ENCODE measurements at places on chromosomes 12 and 14. TPM values are rescaled to one million over a fixed set of nuclear protein-coding genes. Genes with fewer than 3 reads are reported as not detected.

SDS gene
- not detected for total RNA-seq

KLRK1 gene
- 0.19 TPM for total RNA-seq

SERPINA9 gene
- not detected for total RNA-seq

LRR1 gene
- 29.6 TPM for total RNA-seq

ST8SIA1 gene
- total RNA-seq = 2.5 TPM

ENDOU gene
- total RNA-seq = 0.16 TPM

DNA sequence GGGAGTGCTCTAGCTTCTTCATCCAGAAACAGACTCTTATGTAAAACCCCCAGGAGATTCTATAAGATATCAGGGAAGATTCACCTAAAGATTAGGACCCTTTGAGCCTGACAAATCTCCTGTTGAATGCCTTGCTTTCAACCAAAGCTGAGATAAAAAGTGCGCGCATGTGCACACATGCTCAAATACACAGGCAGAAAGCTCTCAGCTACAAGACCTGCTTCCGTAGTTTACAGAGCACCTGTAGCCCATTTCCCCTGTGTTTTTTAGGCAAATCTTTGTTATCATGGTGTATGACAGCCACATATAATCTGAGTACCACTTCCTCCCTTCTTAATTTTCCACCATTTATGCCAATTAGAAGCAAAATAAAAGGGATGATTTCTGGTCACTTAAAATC lies 866.9 kb downstream of the NRXN3 start:
- ATAC-seq = no peak

DNA sequence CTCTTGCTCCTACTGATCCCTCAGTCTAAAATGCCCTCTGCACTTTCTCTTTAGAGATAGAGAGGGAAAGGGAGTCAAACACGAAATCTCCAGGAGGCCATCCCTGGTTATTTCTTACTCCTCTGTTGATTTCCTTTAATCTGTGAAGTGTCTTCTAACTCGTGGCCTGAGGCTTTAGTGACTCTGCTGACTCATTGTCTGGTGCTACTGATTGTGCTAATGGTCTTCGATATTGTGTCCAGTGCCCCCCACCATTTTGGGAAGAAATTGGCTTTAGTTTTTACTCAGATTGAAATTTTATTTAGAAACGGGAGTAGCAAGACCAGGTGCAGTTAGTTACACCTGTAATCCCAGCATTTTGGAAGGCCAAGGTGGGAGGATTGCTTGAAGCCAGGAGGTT lies 839 bp downstream of the CLEC9A start:
- no peak for ATAC-seq

DNA sequence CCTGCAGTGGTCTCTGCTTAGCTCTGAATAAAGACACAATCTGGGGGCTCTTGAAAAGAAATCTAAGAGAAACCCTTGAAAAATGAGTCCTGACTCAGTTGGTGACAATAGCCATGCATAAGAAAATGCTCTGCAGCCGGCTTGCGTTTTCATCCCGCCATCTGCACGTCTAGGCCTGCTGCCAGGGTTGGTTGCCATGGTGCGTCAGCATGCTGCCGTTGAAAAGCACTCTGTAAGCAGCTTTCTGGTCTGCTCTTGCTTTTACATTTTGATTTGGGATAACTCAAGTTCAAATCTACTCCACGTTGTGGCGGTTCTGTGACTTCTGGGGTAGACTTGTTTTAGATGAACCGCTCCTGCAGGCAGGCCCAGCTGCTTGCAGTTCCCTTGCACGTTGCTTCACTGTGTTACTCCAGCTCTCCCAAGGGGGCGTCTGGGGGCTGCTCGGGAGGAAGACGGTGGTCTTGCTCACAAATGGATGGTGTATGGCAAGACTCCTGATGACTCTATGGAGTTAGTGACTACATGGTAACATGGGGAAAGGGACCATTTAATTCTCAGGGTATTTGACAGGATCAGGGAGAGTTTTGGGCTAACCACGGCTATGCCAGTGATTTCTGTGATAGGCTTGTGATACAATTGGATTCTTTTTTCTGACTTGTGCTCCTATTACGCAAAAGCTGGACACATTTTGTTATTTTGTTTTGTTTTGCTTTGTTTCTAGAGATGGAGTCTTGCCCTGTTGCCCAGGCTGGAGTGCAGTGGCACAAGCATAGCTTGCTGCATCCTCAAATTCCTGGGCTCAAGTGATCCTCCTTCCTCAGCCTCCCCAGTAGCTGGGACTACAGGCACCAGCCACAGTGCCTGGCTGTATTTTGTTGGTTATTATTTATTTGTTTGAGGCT lies 15.8 kb downstream of the WNT5B start:
- no peak for ATAC-seq

DNA sequence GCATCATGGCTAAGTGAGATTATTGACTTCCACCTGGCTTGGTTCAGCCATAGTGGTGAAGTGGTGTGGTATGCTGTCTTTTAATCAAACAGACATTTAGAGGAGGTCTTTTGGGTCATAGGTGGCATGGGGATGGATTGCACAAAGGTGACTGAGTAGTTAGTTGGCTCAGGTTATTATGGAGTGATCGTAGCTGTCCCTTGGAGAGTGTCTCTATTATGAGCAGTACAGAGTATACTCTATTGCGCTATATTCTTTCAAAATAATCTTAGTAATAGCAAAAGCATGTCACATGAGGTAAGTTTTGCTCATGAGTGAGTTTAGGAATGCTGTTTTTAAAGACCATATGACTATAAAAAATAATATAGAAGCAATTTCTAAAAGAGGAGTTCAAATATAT lies 60.4 kb downstream of the RASSF8 start:
- no peak for ATAC-seq

GRCh38 chr12:102344691-102345090 lies 135.7 kb downstream of the IGF1 start:
- ATAC-seq = no peak

GRCh38 chr12:13036881-13037280 lies 7.3 kb upstream of the FAM234B start:
- ATAC-seq = no peak

DNA sequence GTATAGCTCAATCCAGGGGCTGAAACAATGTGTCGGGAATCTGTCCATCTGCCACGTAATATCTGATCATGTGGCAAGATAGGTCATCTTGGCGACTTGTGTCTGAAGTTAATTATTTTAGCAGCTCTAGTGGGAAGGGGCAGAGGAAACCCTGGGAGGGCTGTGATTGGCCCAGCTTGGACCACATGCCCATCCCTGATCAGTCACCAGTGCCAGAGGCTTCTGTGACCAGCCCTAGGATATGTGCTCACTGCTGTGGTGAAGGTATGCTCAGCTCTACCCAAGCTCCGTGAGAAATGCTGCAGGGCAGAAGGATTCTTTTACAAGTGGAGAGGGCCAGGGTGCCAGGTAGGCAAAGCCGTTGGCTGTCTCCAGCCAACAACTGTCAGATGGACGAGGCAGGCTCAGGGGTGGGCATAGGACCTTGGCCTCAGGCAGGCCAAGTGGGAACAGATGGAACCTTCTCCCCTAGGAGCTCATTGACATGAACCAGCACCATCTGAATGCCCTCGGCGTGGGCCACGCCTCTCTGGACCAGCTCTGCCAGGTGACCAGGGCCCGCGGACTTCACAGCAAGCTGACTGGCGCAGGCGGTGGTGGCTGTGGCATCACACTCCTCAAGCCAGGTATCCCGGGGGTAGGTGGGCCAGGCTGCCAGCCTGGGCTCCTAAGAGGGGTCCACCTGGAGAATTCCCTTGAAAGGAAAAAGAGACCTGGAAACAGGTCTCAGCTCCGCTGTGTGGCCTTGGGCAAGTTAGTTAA lies 21.1 kb downstream of the MVK start:
- ATAC-seq = no peak

DNA sequence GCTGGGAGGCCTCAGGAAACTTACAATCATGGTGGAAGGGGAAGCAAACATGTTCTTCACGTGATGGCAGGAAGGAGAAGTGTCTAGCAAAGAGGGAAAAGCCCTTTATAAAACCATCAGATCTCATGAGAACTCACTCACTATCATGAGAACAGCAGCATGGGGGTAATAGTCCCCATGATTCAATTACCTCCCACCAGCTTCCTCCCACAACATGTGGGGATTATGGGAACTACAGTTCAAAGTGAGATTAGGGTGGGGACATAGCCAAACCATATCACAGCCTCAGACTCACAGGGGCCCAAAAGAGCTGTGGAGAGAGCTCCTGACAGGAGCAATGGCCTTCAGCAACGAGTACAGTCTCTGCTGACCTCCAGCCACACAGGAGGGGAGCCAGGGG lies 151.4 kb downstream of the GXYLT1 start:
- no peak for ATAC-seq

GRCh38 chr12:80598004-80598606 lies 109.3 kb upstream of the MYF6 start:
- no peak for ATAC-seq

DNA sequence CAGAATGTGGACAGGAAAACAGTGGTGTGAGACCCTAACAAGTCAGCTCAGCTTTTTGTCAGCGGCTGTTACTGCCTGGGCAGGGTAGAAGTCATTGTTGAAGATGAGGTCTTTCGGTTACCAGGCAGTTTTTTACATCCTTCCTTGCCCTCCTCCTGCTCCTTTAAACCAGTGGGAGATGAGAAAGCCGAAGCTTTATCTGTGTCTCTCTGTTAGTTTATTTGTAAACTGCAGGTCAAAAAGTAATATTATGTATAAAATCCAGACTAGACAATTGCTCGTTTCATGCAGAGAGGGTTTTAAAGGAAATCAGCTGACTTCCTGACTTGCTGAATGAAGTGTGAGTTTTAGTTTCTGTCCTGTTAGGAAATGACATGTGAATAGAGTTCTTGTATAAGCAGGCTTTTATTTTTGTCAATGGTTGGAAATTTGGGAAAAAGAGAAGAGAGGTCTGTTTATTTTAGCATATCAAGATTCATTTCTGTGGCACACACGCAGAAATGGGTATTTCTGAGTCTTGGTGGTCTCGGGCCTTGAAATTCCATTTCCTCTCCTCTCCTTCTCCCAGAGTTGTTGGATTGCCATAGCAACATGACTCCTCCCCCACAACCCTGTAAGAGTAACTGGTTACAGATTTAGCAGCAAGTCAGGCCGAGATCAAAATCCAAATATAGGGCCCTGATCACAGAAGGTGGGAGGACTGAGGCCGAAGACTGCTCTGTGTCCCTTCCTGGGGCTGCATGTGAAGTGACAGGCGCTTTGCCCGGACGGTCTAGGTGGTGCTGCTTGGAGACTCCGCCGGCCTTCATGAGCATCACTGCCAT lies 60.8 kb downstream of the SAMD4A start:
- ATAC-seq = peak; percentile 73

DNA sequence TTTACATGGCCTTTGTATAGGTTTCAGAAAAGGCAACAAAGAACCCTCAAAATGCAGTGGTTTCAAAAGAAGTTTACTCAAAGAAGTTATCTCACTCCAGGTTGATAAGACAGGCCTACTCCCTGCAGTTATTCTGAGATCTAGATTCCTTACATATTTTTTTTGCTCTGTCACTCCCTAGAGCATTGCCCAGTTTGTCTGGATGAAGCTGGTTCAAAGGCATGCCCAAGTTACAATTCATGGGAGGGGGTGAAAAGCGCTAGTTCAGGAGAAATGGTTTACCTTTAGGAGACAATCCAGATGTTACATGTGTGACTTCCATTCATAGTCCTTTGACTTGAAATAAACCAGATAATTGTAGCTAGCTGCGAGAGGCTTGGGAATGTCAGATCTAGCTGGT lies 115.0 kb downstream of the TPH2 start:
- ATAC-seq = no peak

- ATAC-seq = no peak
Observed at GRCh38 chr14:41607304-41607775, 664 bp downstream of the LRFN5 start.

- no peak for ATAC-seq
Observed at GRCh38 chr14:68626386-68626785, 166.5 kb downstream of the ZFP36L1 start.

DNA sequence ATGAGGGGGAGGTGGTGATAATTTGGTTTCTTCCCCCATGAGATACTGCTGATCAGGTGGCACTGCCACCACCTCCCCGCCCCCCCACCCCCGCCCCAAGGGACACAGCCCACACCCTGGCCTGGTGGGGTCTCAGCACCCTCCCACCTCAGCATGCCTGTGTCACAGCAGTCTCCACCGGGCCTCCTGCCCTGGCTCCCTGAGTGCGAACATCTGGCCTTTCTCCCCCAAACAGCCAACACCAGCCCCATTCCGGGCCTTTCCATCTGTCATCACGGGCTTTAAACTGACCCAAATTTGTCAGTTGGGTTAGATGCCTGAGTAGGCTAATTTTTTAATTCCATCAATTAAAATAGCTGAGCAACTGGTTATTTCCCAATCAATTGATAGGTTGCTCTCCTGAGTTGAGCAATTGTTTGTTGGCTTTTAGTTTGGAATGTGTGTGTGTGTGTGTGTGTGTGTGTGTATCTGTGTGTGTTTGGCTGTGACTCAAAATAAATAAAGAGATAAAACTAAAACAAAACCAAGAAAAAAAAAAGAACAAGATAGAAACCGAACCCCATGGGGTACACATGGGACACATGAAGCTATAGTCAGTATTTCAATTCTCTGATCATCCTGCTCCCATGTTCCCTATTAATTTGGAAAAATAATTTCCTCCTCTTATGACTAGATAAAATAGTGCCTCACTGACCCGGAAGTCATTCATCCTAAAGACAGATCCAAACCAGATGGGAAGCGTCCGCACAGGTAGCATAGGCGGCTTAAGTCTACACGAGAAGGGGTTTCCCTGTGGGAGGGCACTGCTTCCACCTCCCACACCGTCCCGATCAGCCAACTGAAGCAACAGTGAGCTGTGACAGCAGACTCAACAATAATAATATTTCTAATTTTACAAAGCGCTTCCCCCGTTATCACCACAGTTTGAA lies 7.4 kb downstream of the SERPINA12 start:
- ATAC-seq = no peak

GRCh38 chr12:14167005-14167628 lies 185.7 kb upstream of the GRIN2B start:
- no peak for ATAC-seq

DNA sequence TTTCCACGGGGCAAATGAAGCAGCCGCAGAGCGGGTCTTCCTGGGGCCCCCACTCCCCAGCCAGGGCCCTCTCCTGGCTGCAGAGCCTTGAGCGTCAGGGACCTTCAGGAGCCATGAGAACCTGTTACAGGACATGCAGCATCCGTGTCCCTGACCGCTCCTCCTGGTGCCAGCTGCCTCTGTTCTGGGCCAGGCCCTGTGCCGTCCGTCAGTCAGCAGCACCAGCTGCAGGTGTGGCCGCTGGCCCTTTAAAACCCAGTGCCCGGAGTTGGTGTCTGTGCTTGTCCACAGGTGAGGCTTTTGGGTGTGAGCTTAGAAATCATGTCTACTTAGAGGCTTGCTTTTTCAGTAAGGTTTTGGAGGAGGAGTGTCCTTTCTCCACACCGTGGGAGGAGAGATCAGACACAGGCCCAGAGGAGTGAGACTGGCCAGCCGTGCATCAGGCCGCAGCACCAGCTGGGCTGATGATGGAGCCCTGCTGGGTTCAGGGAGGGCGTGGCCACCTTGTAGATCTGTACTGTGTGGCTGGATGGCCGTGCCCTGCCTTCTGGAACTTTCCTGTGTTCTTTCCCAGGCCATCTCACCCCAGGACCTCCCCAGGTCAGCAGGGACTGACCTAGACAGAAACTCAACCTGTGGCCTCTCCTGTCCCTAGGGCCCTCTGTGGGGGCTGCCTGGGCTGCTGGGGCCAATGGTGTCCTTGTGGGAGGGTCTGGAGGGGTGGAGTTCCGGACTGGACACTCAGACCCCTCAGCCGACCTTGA lies 27.1 kb downstream of the AACS start:
- ATAC-seq = no peak
